ENCODE measurements at places on chromosomes 12 and 14. TPM values are rescaled to one million over a fixed set of nuclear protein-coding genes. Genes with fewer than 3 reads are reported as not detected.

Gene VWF
- total RNA-seq: not detected

Gene AGAP2
- 54.1 TPM for total RNA-seq

Gene PRB2
- total RNA-seq: not detected

Gene RTN1
- not detected for total RNA-seq

Gene SLC22A17
- not detected for total RNA-seq

Gene UNG
- total RNA-seq: 36.1 TPM

Gene NANOG
- total RNA-seq: not detected

Gene RASSF8
- 3.5 TPM for total RNA-seq

DNA sequence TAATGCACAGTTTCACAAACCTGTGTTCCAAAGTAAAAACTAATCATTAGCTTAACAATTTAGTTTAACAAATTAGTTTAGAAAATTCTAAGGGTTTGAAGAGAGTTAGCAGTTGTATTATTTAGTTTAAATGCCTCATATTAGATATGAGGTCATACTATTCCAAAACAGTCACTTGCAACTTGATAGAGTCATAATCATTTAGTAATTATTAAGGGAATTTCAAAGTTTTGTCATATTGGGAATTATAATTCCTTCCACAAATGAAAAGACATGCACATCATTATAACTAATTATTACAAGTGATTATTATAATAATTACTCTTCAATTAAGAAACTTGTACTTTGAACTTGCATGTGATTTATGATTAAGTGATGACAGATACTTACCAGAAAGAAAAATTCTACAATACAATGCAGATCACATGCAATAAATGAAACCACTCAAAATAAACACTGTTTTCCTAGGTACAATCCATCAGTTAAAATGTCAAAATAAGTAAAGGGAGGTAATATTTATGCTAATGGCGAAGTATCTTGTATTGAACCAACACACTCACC is 66.1 kb downstream of the TMTC1 start:
- DNase-seq: no peak
- no peaks in the 10 kb centered on the region for H3K27me3 ChIP-seq
- no peaks in the 10 kb centered on the region for H3K4me1 ChIP-seq
- H3K4me3 ChIP-seq: no peak overlapping the region

GRCh38 chr12:94704452-94705306 is 54.3 kb upstream of the TMCC3 start:
- DNase-seq: no peak
- H3K27ac ChIP-seq: no peak overlapping the region

GRCh38 chr12:119989361-119989730 is 310 bp downstream of the BICDL1 start:
- H3K4me1 ChIP-seq: peaks cover 10% of the 10 kb centered on the region
- H3K4me3 ChIP-seq: peak overlapping the region; percentile 76
- peaks cover 5% of the 10 kb centered on the region for H3K27me3 ChIP-seq
- H3K36me3 ChIP-seq: no peaks in the 10 kb centered on the region

- no peaks in the 10 kb centered on the region for H3K4me1 ChIP-seq
- no peaks in the 10 kb centered on the region for H3K36me3 ChIP-seq
- H3K4me3 ChIP-seq: no peak overlapping the region
These were observed 139.7 kb downstream of the PRIMA1 start for GRCh38 chr14:93648440-93649168.

DNA sequence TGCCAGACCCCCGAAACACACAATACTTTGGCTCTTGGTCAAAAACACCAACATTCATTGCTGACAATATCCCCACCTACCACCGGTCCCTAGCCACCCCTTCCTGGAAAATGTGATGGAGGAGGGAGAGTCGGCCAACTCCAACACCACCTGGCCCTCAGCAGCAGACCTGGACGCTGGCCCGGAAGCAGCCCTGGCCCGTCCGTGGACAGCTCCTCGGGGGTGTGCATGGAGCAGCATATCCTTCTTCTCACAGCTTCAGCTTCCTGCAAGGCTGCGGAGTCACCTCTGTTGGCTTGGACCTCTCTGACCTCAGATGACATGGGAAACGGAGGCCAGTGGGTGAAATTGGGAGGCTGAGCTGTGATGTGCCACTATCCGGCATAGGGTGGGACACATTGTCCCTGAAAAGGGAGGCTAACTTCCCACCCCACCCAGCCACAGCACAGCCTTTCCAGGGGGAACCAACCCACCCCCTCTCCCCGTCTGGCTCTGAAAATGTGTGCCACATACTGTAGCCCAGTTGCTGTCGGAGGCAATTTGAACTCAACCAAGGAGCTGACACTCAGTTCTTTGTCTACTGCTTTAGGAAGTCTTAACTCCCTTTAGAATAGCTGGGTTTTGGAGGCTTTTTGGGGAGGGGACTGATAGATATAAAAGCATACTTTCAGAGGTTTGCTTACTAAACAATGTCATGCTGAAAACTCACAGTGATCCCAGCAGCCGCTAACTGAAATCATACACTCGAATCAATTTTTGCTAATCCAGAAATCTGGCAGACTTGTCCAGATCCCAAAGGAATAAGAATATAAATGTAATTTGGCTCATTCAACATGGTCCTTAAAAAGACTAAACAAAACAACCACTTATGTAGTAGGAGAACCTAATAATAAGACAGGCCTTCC is 43.1 kb upstream of the LTA4H start:
- no peaks in the 10 kb centered on the region for H3K27me3 ChIP-seq
- no peak for DNase-seq
- no peaks in the 10 kb centered on the region for H3K36me3 ChIP-seq
- no peak overlapping the region for H3K4me3 ChIP-seq
- no peak overlapping the region for H3K27ac ChIP-seq
- peaks cover 2% of the 10 kb centered on the region for H3K4me1 ChIP-seq

DNA sequence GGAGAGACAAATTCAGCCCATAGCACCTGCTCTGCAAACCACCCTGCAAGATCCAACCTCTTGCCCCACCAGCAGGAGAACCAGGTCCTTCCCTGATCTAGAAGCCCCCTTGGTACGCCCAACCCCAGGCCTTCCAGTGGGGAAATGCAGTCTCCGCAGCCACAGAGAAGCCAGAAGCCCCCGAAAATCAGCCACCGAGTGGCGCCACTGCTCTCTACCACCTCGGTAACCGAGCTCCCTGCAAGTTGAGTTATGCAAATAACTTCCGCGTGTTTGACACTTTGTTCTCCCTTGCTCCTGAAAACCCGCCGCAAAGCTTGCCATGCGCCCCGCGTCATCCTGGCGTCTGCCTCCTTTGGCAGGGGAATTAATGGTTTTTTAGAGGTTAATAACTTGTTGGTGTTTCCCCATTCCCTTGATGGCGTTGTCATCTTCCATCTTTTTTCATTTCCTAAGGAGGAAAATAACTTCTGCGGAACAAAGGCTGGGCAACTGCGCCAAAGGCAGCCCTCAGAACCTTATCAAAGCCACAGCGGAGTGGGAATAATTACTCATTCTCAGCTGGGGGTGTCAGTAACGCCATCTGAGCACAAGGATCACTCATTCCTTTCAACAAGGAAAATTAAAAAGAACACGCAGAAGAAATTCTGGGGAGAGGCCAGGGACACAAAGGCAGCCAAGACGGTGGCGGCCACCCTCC is 60.4 kb downstream of the FZD10 start:
- no peak overlapping the region for H3K27ac ChIP-seq
- peaks cover 6% of the 10 kb centered on the region for H3K27me3 ChIP-seq
- DNase-seq: no peak
- no peaks in the 10 kb centered on the region for H3K4me1 ChIP-seq
- H3K36me3 ChIP-seq: no peaks in the 10 kb centered on the region

GRCh38 chr14:76717508-76718290 is 43.6 kb upstream of the VASH1 start:
- no peak overlapping the region for H3K27ac ChIP-seq
- no peak for DNase-seq
- no peak overlapping the region for H3K4me3 ChIP-seq

DNA sequence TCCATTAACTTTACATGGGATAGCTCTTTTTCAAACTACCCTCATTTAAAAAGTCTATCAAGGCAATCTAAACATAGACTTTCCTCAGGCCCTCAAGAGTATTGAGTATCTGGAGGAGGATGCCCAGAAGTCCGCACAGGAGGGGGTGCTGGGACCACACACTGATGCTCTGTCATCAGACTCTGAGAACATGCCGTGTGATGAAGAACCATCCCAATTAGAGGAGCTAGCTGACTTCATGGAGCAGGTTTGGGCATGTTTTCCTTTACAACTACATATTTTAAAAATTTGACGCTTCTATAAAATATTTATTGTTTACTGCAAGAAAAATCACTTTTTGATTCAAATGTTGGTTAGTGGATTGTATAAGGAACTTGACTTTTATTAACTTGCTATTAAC is 93.5 kb downstream of the EP400 start:
- no peak overlapping the region for H3K27ac ChIP-seq
- DNase-seq: no peak
- peaks cover 6% of the 10 kb centered on the region for H3K36me3 ChIP-seq
- H3K27me3 ChIP-seq: no peaks in the 10 kb centered on the region
- H3K4me3 ChIP-seq: no peak overlapping the region
- H3K4me1 ChIP-seq: no peaks in the 10 kb centered on the region

- no peaks in the 10 kb centered on the region for H3K36me3 ChIP-seq
- H3K27me3 ChIP-seq: peaks cover 73% of the 10 kb centered on the region
These were observed 733 bp upstream of the P3H3 start for GRCh38 chr12:6827437-6827911.

DNA sequence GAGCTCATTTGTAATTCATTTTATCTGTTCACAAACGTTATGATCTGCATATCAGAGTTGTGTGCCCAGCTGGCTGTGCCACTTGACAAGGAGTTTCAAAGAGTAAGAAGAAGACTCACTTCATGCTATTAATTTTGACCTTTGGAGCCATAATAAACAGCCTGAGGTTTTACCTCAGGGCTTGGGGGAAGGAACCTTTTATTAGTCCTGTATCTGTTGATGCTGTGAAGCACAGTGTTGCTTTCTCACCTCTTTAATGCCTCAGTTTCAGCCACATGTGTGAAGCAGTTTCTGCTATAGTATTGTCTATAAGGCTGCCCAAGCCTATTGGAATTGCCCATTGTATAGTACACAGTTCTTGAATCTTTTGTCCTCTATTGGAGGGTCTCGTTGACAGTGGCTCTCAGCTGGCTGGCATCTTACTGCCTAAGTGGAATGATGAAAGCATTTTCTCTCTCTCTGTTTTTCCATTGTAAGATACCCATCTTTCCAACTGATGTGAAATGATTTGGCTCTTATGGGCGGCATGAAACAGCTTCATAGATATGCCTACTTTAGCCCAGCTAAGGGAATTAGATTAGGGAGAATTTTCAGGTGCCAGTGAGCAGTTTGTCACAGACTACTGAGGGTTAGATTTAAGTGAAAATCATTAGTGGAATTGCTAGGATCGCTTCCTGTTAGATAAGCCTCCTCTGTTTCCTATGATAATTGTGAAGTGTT is 34.7 kb downstream of the GPATCH2L start:
- no peak overlapping the region for H3K27ac ChIP-seq
- H3K36me3 ChIP-seq: peaks cover 23% of the 10 kb centered on the region
- H3K4me3 ChIP-seq: no peak overlapping the region
- H3K4me1 ChIP-seq: peaks cover 26% of the 10 kb centered on the region

GRCh38 chr14:20682435-20683124 is 1.8 kb upstream of the RNASE4 start:
- peak; percentile 84 for DNase-seq
- peaks cover 18% of the 10 kb centered on the region for H3K4me1 ChIP-seq
- no peaks in the 10 kb centered on the region for H3K36me3 ChIP-seq
- H3K27ac ChIP-seq: no peak overlapping the region
- H3K27me3 ChIP-seq: no peaks in the 10 kb centered on the region

GRCh38 chr12:56040151-56040550 is 1.6 kb upstream of the RPS26 start:
- H3K27me3 ChIP-seq: no peaks in the 10 kb centered on the region
- no peak overlapping the region for H3K4me3 ChIP-seq
- peaks cover 30% of the 10 kb centered on the region for H3K36me3 ChIP-seq

- H3K4me1 ChIP-seq: no peaks in the 10 kb centered on the region
- no peaks in the 10 kb centered on the region for H3K36me3 ChIP-seq
- H3K27me3 ChIP-seq: peaks cover 6% of the 10 kb centered on the region
- no peak for DNase-seq
- H3K27ac ChIP-seq: no peak overlapping the region
- no peak overlapping the region for H3K4me3 ChIP-seq
These were observed 379.9 kb upstream of the PDE3A start for GRCh38 chr12:19988459-19988873.

- no peak for DNase-seq
- no peak overlapping the region for H3K27ac ChIP-seq
- peaks cover 24% of the 10 kb centered on the region for H3K4me1 ChIP-seq
- peaks cover 4% of the 10 kb centered on the region for H3K36me3 ChIP-seq
- H3K4me3 ChIP-seq: peak overlapping the region; percentile 43
These were observed 9.6 kb downstream of the PLXNC1 start for GRCh38 chr12:94157981-94158411.

GRCh38 chr14:58541633-58542022 is 96.1 kb upstream of the DACT1 start:
- no peak overlapping the region for H3K4me3 ChIP-seq
- H3K36me3 ChIP-seq: peaks cover 11% of the 10 kb centered on the region
- no peaks in the 10 kb centered on the region for H3K4me1 ChIP-seq
- no peaks in the 10 kb centered on the region for H3K27me3 ChIP-seq

DNA sequence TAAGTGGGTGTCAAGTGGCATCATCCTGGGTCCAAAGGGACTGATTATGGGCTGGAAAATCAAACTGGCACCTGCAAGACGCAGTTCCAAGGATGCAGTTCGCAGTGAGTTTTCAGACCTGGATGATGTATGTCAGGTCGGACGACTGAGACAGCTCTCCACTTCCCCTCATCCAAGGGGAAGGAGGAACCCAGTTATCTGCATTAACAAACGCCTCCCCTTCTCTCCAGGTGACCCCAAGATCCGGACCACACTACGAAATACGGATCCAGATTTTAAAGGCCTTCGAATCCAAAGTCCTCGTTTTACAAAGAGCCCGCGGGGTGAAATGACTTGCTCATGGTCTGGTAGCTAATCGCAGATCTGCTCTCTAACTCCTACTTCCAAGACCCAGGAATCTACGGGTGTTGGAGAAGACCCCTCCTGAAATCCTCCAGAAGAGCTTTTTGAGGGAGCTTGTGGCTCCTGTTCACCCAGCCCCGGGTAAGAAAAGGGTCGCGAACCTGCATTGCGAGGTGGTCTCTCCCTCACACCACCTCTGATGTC is 460 bp upstream of the SYNE2 start:
- peaks cover 4% of the 10 kb centered on the region for H3K36me3 ChIP-seq
- peak overlapping the region; percentile 98 for H3K4me3 ChIP-seq
- no peak for DNase-seq
- peaks cover 21% of the 10 kb centered on the region for H3K4me1 ChIP-seq
- H3K27me3 ChIP-seq: no peaks in the 10 kb centered on the region

GRCh38 chr12:116441292-116441691 is 117.9 kb upstream of the MAP1LC3B2 start:
- no peak for DNase-seq
- no peaks in the 10 kb centered on the region for H3K36me3 ChIP-seq
- no peaks in the 10 kb centered on the region for H3K4me1 ChIP-seq
- H3K27ac ChIP-seq: no peak overlapping the region

GRCh38 chr12:104752881-104753280 is 205.2 kb downstream of the SLC41A2 start:
- DNase-seq: no peak
- no peak overlapping the region for H3K4me3 ChIP-seq
- peaks cover 50% of the 10 kb centered on the region for H3K4me1 ChIP-seq

GRCh38 chr12:84913129-84913515 is 523 bp upstream of the SLC6A15 start:
- H3K27ac ChIP-seq: no peak overlapping the region
- peaks cover 3% of the 10 kb centered on the region for H3K4me1 ChIP-seq
- peaks cover 15% of the 10 kb centered on the region for H3K27me3 ChIP-seq
- no peak overlapping the region for H3K4me3 ChIP-seq

- no peaks in the 10 kb centered on the region for H3K27me3 ChIP-seq
- no peak for DNase-seq
- no peaks in the 10 kb centered on the region for H3K36me3 ChIP-seq
- H3K27ac ChIP-seq: no peak overlapping the region
These were observed 91.7 kb downstream of the ZFP36L1 start for GRCh38 chr14:68701001-68701741.

- no peaks in the 10 kb centered on the region for H3K4me1 ChIP-seq
- H3K4me3 ChIP-seq: no peak overlapping the region
- DNase-seq: no peak
- peaks cover 4% of the 10 kb centered on the region for H3K27me3 ChIP-seq
These were observed 23.8 kb upstream of the STK38L start for GRCh38 chr12:27220055-27220987.
